ENCODE measurements at places on chromosomes 12 and 14.

DNA sequence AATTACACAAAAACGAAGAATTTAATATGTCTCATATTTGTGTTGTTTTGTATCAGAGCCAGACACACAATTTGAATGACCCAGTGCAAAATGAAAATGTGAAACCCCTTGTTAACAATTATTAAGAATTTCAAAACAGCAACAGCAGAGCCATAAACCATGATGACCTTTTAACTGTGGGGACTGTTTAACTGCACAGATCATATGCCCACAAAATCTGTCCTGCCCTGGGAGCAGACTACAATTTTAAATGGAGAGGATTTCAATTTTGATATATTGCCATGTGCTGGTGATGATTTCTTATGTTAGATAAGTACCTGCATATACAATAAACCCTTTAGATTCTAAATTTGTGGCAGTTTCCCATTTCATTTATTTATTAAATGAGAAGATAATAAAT, 455.5 kb upstream of the MGAT4C start:
- no peak for DNase-seq

DNA sequence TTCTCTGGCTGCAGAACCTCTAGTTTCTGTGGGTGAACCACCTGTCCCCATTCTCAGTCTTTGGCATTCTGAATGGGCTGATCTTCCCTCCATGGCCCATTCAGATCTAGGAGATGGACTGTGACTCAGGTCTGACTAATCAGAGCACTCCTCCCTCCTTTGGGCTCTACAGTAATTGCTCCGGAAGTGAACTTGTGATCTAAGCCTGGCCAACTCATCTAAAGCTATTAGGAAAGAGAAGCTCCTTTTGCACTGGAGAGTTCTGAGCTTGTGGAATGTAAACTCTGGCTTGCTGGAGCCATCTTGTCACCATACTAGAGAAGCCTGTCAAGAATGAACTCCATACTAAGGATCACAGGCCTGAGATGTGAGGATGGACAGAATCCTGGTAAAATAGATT, 168.2 kb downstream of the SUDS3 start:
- DNase-seq = no peak

DNA sequence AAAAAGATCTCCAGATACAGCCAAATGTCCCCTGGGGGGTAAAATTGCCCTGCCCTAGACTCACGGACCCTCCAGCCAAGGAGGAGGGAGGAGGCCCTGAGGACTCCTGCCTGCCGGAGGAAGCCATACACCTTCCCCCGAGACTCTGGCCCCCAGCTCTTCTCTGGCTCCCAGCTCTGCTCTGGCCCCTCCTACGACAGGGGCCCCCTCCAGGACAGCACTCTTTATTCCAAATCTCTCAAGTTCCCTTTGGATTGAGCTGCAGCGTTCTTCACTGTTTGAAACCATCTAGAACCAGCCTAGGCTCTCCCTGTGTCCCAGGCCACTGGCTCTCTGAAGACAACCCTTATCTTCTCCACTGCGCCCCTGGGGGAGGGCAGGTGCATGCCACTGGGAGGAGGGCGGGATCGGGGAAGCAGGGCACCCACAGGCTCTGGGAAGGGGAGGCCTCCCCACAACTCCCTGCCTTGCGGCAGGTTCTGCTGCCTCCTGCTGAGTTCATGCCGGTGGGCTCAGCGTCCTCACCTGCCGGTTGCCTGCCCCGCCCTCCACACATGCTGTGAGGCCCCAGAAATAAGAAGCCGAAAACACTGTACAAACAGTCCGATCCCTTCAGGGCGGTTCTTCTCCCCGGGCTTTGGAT, 112.7 kb downstream of the DICER1 start:
- no peak for DNase-seq

- DNase-seq = no peak
Observed at GRCh38 chr14:54317391-54317790, 79.4 kb upstream of the CDKN3 start.

DNA sequence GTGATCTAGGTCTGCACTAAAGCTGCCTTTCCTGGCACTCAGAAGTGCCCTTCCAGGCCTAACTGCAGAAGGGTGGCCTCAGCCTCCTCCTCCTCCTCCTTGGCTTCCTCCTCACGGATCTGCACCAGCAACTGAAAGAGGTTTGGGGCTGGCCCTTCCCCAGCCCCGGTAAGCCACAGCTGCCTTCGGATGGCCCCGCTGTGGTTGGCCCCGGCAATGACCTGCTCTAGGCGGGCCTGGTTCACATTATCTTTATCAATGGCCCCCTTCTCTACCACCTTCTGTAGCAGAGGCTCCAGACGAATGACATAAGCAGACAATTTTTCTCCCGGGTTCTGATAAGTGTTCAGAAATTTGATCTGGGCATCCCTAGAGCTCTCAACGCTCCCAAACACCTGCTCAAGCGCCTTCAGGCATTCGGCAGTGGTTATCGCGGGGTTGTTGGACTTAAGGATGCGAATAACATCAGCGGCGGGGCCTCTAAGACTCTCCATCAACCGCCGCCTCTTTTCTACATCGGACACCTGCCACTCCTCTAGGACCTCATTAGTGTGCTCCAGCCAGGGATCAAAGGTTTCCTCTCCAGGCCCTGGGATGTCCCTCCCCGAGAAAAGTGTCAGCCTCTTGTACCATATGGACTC, 1.5 kb downstream of the PNMA1 start:
- DNase-seq = no peak

All from cerebellar nuclear complex (tissue), 1 donor.